ENCODE measurements at places on chromosomes 16 and 17.

- no peak for DNase-seq
Observed at GRCh38 chr17:73968680-73969079, 234.8 kb upstream of the RPL38 start.

- no peak for DNase-seq
Observed at GRCh38 chr16:871562-872345, 71.2 kb upstream of the GNG13 start.

- no peak for DNase-seq
Observed at GRCh38 chr17:73875346-73875745, 231.1 kb upstream of the SDK2 start.

GRCh38 chr16:22813948-22814710 lies at the start of gene HS3ST2:
Gene HS3ST2, plus strand, starts transcription at chr16:22814162. Its CDS starts 449 bp downstream, at chr16:22814611.
- no peak for DNase-seq

DNA sequence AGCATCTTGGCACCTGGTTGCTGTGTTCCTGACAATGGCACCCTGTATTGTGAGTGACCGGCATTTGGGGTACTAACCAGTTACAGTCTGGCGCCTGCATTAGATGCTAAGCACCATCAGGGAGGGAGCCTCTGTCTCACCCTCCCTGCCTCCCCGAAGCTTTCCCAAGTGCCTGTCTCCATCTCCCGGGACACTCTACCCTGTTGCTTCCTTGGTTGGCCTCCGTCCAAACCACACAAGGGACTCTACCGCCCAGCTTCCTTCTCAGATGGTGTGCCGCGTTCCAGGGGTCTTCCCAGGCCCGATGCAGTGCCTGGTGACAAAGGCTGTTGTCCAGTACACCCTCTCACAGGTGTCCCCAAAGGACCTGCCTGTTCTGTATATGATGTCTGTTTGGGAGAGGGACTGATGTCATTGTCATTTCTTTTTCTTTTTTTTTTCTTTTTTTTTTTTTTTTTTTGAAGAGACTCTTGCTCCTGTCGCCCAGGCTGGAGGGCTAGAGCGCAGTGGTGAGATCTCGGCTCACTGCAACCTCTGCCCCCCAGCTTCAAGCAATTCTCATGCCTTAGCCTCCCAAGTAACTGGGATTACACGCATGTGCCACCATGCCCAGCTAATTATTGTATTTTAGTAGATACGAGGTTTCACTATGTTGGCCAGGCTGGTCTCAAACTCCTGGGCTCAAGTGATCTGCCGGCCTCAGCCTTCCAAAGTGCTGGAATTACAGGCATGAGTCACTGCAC lies 6.7 kb downstream of the SNN start:
- DNase-seq = peak; percentile 51

DNA sequence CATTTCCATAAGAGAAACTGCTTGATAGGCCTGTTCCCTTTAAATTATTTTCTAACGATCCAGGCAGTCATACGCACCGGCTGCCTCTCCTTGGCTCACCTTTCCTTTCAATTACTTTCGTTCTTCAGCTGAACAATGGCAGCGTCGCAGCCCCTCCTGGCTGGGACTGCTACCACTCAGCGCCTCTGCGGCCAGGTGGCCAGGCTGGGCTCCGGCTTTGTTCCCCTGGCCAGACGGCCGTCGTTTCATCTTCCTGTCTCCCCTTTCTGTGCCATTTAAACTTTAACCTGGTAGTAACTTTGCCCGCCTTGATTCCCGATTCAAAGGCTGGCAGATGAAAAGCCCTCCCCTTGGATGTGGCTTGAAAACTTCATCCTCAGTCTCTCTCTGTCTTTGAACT lies 79.0 kb downstream of the C16orf78 start:
- DNase-seq = no peak

GRCh38 chr17:46212634-46213435 lies 19.6 kb upstream of the KANSL1 start:
- peak; percentile 79 for DNase-seq

- DNase-seq = no peak
Observed at GRCh38 chr17:63419949-63420867, 25.9 kb downstream of the CYB561 start.

DNA sequence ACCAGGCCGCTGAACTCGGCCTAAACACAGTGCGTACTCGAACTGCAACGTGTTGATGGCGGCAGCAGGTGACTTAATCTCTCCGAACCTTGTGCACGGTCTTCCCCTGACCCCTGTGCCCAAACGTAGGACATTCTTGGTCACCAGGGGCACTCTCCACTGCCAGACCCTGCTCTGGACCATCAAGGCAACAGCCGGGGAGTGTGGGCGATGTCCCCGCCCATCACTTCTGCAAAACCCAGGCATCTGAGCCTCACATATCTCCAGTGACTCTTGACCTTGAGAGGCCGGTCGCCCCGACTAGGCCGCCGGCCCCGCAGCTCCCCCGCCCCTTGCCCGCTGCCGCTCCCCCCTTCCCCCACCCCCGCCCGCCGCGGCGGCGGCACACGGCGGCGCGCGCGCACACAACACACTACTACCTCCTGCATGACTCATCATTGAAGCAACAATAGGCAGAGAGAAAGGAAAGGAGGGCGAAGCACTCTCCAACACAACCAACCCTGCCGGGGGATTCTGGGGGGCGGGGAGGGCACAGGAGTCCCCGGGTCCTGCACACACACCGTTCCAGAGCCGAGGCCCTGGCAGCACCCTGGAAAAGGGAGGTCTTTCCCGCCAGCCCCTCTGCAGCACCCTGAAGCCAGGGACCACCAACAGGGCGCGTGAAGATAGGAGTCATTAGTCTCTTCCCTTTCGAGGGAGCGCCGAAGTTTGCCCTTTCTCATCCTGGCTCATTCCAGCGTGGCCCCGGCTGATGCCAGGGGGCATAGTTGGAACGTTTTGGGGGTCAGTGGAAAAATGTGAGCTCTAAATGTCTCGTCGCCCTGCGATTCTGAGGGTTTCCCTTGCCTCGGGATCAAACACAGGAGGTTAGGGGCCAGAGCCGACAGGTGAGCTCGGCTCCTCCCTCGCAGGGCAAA lies 1.9 kb downstream of the MNT start:
- peak; percentile 78 for DNase-seq

GRCh38 chr16:54160939-54161897 lies 125.4 kb downstream of the IRX3 start:
- no peak for DNase-seq

DNA sequence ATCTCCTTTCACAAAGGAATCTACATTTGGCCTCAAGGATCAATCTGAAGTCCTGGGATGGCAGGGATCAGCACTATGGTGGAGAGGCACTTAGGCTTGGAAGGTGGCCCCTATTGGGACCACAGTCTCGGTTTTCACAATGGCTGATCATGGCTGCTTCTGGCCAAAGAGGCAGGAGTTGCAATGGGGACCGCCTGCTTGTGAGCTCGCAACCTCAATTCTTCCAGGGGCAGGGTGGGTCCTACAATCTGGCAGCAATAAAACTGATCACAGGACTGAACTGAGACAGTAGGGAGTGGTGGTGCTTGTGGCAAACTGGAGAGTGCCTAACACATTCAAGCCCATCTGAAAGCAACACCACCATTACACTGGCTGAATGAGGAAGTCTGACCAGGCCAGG lies 83.1 kb downstream of the NETO2 start:
- DNase-seq = no peak

DNA sequence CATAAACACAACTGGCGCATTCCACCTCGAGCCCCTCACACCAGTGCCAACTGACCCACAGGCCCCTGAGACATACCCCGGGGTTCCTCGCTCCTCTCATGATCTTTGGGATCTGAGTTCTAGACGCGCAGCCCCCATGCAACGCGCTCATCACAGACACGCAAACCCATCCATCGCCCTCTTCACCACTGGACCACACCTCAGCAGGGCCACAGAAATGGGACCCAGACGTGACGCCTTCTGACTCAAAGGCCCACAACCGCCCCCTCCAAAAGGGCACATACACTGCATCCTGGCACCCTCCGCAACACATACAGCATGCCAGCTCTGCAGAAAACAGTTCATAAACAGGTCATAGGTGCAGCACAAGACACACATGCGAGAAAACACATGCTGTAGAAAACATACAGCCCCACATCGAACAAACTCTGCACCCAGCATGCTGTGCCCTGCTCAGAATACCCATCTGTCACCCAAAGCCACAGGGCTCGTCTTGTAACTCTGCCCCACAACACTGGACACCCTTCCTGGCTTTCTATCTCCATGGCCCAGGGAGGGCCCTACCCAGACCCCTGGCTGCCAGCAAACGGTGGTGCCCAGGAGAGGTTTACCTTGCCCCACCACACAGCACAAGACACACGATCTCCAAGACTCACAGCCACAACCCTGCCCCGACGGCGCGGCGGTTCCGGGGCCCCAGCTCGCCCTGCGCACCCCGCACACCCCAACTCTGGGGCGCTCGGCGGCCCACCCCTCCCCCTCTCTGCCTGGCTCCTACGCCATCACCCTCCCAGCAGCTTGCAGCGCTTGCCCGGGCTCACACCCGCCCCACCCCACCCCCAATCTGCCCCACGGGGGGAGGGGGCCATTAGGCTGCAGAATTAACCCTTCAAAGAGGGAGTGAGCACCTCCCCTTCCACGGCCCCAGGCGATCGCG lies 887 bp downstream of the ZBTB4 start:
- peak; percentile 18 for DNase-seq

GRCh38 chr16:66508914-66509496 lies 40.9 kb downstream of the TK2 start:
- DNase-seq = no peak

DNA sequence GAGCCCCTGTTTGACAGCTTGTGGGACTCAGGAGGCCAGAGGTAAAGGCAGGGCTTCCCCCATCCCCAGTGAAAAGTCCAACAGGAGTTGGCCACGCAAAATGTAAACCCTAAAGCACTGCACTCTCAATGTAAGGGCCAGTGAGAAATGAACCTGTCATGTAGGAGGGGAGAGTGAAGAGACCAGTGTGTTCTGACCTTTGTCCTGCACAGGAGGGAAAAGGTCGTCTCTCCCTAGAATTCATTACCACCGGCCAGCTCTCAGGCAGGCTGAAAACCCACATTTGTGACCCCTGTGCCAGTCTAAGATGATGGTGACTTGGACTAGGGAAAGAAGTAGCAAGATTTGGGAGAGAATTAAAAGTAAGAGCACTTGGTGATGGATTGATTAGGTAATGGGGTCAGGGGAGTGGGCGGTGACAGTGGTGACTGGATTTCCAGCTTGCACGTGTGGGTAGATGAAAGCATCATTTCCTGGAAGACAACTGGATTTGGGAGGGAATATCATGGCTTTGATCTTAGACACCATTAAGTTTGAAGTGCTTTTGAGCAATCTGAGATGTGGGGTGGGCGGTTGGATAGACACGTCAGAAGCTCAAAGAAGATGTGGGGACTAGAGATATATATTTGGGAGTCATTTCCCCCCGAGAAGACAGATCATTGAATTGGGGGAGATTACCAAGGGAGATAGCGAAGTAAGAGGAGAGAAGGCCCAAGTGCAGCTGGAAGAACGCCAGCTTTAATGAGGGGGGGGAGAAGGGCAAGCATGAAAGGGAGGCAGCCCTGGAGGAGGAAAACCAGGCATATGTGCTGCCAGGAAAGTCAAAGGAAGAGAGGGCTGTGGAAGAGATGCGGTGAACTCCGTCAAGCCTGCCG lies 119.5 kb downstream of the NTN1 start:
- DNase-seq = no peak

DNA sequence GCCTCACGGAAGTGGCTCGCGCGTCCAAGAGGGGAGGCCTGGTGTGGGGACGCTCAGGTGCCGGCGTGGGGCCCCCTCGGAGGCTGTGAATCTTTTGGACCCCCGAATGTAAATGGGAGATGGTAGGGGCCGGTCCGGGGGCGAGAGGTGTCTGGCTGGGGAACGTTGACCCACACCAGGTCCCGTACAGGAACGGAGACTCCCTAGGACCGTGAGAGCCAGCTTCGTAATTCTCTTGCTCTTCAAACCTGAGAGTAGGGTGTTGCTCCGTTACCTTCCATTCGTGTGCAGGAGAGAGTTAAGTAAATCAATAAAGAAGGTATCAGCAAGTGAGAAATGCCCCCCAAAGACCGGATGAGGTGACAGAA lies 481 bp downstream of the LYRM1 start:
- no peak for DNase-seq

- peak; percentile 47 for DNase-seq
Observed at GRCh38 chr16:70705056-70705455, 19.2 kb upstream of the MTSS2 start.

DNA sequence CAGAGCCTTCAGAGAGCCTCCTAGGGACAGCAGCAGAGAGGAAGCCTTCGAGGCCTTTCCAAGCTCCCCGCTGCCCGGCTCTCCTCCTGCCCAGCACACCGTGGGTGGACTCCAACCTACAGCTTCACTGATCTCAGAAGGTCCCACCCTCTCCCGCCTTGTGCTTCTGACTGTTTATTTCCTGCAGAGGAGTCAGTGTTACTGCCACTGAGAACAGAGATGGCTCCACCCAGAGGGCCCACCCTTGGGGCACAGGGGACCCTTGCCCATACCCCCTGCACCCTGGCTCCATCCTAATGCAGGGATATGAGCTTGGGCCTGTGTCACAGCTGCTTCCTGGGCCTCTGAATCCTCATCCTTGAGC lies 52.8 kb upstream of the TOB1 start:
- DNase-seq = peak; percentile 35

DNA sequence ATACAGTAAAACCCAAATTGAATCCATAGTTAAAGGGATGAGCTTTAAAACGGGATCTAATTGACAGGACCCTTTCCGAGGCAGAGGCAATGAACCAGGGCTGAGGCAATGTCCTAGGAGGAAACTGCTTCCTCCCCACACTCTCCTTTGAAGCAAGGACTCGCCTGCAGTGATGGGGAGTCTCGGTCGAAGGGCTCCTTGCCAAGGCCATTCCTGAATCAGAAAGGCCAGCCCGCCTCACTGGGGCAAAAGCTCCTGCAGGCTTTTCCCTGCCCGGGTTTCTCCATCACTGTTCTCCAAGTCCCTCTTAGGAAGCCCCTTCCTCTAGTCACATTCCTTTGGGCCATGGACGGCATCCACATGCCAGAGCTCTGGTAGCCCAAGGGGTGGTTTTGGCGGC lies 132.0 kb downstream of the RBFOX3 start:
- DNase-seq = no peak

DNA sequence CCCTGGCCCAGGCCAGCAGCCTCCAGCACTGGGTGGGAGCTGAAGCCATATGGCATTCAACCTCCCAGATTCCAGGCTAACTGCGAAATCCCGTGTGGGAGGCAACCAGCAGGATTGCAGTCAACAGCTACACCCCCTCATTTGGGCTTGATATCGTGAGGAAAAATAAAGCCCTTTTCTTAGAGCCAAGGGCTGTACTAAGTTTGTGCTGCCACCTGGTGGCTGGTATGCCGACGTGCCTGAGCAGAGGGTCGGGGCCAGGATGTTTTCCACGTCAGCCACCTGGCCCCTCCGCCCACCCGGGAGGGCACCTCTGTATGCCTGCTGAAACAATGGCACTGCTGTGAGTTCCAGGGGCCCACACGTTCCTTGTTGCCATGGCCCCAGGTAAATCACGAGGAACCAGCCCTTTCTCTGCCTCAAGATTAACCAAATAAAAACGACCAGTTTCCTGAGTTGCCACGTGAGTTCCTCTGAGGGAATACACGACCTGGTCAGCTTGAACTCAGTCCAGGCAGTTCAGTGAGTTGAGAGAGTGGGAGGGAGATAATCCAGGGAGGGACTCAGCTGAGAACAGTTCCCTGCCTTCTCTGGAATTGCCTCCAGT lies 9.0 kb downstream of the TMEM98 start:
- peak; percentile 70 for DNase-seq
